CD4-positive, alpha-beta memory T cell (primary cell): ENCODE measurements at places on chromosomes 3 and 15. TPM values are rescaled to one million over a fixed set of nuclear protein-coding genes. Genes with fewer than 3 reads are reported as not detected.

DNA sequence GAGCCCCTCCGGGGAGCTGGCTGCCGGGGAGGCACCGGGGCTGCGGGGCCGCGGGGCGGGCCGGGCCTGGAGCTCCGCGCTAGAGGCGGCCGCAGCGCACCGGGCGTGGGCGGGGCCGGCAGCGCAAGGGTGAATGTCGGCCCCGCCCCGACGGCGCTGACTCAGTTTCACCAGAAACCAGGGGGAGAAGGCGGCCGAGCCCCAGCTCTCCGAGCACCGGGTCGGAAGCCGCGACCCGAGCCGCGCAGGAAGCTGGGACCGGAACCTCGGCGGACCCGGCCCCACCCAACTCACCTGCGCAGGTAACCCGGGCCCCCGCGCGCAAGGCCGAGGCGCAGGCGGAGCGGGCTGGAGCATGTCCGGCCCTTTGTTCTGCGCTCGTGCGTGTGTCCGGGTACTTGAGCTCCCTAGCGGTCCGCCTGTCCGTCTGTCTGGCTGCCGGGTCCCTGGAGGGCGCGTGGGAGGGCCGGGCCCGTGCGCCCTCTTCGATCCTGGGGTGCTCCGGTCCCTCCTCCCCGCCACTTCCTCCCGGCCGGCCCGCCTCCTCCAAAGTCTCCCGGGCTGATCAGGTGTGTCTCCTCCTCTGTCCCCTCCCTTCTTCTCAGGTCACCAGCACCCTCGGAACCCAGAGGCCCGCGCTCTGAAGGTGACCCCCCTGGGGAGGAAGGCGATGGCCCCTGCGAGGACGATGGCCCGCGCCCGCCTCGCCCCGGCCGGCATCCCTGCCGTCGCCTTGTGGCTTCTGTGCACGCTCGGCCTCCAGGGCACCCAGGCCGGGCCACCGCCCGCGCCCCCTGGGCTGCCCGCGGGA is at the start of gene SPINT1:
TSS of gene SPINT1 (plus strand) at position 164 of the 811 bp plus-strand sequence. CDS start at position 671, 507 bp downstream.
- H3K36me3 ChIP-seq: no peaks in the 10 kb centered on the region
- H3K27me3 ChIP-seq: no peaks in the 10 kb centered on the region
- H3K27ac ChIP-seq: no peak within 1 kb of the TSS
- peak within 1 kb of the TSS; percentile 42 for H3K4me3 ChIP-seq
- peaks cover 35% of the 10 kb centered on the region for H3K4me1 ChIP-seq
- DNase-seq: peak; percentile 32

DNA sequence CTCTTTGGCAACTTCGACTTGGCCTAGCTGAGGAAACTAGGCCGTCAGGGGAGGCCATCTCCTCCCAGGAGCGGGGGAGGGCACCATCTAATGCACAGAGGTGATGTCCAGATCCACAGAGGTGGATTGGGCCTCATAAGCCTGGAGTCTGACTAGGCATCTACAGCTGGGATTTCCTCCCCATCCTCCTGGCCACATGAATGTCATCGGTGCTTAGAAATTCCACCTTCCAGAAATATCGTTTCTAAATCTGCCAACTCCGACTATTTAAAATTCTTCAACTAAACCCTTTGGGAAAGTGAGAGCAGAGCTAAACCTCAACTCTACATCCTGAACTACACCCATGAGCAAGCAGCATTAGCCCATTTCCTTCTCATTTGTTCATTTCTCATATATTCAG is 118.7 kb downstream of the WNT5A start:
- no peak overlapping the region for H3K4me3 ChIP-seq
- H3K4me1 ChIP-seq: no peaks in the 10 kb centered on the region
- H3K27ac ChIP-seq: no peak overlapping the region
- no peak for DNase-seq

DNA sequence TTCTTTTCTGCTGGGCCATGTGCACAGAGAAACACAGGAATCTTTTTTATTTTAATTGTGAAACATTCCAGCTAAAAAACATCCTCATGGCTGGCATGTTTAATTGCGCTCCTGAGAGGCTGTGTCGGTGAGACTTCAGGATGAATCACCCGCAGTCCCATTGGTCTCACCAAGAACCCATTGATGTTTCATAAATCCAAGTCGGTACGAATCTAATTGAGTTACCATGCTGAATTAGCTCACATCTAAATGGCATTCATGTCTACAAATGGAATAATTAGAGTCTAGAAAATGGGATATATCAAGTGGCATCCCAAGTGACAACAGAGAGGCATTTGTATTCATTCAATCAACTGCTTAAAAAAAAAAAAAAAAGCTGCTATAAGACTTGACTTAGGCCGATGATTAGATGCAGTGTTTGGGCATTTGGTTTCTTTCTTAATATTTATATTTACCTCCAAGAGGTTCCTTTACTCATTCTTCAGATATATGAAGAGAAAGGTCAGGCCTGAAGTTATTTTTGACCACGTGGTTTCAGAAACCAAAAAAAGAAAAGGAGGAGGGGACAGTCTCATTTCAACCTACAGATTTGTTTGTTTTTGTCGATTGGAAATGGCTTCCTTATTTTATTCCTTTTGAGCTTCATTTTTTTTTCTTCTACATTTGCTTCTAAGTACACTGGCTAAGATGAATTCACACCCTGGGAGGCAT is 79.1 kb upstream of the FOXB1 start:
- no peaks in the 10 kb centered on the region for H3K36me3 ChIP-seq
- no peak overlapping the region for H3K4me3 ChIP-seq
- H3K27me3 ChIP-seq: no peaks in the 10 kb centered on the region
- no peak for DNase-seq

- no peak for DNase-seq
- H3K36me3 ChIP-seq: no peaks in the 10 kb centered on the region
- no peaks in the 10 kb centered on the region for H3K4me1 ChIP-seq
- H3K27me3 ChIP-seq: no peaks in the 10 kb centered on the region
- no peak overlapping the region for H3K27ac ChIP-seq
Observed at GRCh38 chr3:117837391-117837790, 1127.8 kb downstream of the TUSC7 start.

- H3K27ac ChIP-seq: peak overlapping the region; percentile 83
- no peaks in the 10 kb centered on the region for H3K27me3 ChIP-seq
- peaks cover 53% of the 10 kb centered on the region for H3K4me1 ChIP-seq
- H3K4me3 ChIP-seq: peak overlapping the region; percentile 78
Observed at GRCh38 chr3:132659000-132659364, 627 bp downstream of the ACAD11 start.

TMEM212 gene
- total RNA-seq: not detected

RHCG gene
- not detected for total RNA-seq

- no peak overlapping the region for H3K27ac ChIP-seq
- H3K36me3 ChIP-seq: no peaks in the 10 kb centered on the region
- H3K4me1 ChIP-seq: no peaks in the 10 kb centered on the region
- DNase-seq: no peak
- no peak overlapping the region for H3K4me3 ChIP-seq
Observed at GRCh38 chr15:62962101-62962995, 80.2 kb upstream of the TPM1 start.

- H3K27me3 ChIP-seq: no peaks in the 10 kb centered on the region
- H3K36me3 ChIP-seq: no peaks in the 10 kb centered on the region
- no peak overlapping the region for H3K27ac ChIP-seq
- no peak overlapping the region for H3K4me3 ChIP-seq
- DNase-seq: no peak
Observed at GRCh38 chr3:141151439-141151838, 80.2 kb upstream of the PXYLP1 start.

DNA sequence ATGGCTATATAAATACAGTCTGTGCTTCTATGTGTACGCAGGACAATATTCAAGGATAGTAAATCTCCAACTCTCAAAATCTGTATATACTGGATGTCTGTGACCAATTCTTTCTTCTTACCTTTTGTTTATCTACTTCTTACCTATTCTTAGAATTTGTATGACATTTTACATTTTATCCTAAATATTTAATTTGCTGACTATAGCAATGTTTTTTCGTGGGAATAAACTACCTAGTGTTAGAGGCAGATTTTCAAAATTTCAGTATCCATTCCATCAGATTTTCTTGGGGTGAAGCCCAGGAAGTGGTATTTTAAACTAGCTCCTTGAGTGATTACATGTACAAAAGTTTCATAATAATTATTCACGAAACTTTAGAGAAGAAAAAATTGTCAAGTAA is 334.5 kb upstream of the BCHE start:
- H3K36me3 ChIP-seq: no peaks in the 10 kb centered on the region
- H3K4me1 ChIP-seq: no peaks in the 10 kb centered on the region
- DNase-seq: no peak
- no peak overlapping the region for H3K27ac ChIP-seq

DNA sequence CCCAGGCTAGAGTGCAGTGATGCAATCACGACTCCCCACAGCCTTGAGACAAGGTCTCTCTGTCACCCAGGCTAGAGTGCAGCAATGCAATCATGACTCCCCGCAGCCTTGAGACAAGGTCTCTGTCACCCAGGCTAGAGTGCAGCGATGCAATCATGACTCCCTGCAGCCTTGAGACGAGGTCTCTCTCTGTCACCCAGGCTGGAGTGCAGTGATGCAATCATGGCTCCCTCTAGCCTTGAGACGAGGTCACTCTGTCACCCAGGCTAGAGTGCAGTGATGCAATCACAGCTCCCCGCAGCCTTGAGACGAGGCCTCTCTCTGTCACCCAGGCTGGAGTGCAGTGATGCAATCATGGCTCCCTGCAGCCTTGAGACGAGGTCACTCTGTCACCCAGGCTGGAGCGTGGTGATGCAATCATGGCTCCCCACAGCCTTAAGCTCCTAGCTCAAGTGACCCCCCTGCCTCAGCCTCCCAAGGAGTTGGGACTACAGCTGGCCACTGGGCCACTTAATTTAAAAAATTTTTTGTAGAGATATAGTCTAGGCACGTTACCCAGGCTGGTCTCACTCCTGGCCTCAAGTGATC is 26.1 kb downstream of the TFRC start:
- no peak overlapping the region for H3K4me3 ChIP-seq
- no peak for DNase-seq
- H3K4me1 ChIP-seq: no peaks in the 10 kb centered on the region
- H3K36me3 ChIP-seq: peaks cover 82% of the 10 kb centered on the region

DNA sequence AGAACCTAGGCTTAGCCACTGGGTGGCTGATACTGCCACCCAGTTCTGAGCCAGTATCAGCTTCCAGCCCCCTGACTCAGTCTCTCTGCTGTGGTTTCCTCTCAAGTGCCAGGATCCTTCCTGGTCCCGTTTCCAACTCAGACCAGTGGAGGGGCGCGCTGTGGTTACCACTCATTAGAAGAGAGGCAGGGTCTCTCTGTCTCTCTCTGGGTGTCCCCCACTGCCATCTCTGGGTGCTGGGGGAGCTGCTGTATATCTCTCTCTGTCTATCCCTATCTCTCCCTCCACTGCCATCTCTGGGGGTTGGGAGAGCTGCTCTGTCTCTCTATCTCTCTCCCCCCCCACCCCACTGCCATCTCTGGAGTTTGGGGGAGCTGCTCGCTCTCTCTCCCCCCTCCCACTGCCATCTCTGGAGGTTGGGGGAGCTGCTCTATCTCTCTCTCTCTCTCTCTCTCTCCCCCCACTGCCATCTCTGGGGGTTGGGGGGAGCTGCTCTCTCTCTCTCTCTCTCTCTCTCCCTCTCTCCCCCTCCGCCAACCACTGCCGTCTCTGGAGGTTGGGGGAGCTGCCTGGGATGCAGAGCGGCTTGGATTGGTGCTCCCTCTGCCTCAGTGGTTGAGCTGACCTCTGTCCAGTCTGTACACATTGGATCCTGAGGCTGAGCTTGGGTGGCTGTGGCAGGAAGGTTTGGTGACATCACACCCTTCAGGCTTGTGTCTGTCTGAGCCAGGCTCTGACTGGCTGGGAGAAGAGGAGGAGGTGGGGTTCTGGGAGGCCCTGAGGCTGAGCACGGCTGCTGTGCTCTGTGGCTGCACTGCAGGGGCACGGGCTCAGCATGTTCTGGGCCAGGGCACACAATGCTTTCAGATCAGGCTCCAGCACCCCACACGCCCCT is 98.9 kb downstream of the APBA2 start:
- H3K4me3 ChIP-seq: no peak overlapping the region
- no peaks in the 10 kb centered on the region for H3K36me3 ChIP-seq
- H3K4me1 ChIP-seq: peaks cover 10% of the 10 kb centered on the region
- no peak overlapping the region for H3K27ac ChIP-seq
- no peaks in the 10 kb centered on the region for H3K27me3 ChIP-seq
- no peak for DNase-seq

CCDC54 gene
- total RNA-seq: not detected

VILL gene
- total RNA-seq: 41.7 TPM

DNA sequence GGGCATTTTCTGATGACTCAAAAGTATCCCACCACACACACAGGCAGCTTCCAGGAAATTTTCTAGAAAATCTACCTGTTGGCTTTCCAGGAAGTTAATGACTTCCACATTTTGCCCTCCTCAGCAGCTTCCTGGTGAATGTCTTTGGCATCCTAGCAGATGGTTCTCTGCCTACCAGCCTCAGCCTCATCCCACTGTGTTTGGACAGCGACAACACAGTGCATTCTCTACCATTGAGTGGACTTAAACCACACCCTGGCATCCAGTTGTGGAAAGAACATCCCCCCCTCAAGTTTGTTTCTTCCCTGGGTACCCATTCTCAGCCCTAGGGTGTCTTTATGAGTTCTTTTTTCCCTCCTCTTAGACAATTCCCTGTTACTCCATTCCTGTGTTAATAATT is 50.8 kb upstream of the GADL1 start:
- H3K4me1 ChIP-seq: no peaks in the 10 kb centered on the region
- no peaks in the 10 kb centered on the region for H3K27me3 ChIP-seq
- no peak overlapping the region for H3K4me3 ChIP-seq
- DNase-seq: no peak

CLDN18 gene
- not detected for total RNA-seq

SPSB4 gene
- not detected for total RNA-seq

DNA sequence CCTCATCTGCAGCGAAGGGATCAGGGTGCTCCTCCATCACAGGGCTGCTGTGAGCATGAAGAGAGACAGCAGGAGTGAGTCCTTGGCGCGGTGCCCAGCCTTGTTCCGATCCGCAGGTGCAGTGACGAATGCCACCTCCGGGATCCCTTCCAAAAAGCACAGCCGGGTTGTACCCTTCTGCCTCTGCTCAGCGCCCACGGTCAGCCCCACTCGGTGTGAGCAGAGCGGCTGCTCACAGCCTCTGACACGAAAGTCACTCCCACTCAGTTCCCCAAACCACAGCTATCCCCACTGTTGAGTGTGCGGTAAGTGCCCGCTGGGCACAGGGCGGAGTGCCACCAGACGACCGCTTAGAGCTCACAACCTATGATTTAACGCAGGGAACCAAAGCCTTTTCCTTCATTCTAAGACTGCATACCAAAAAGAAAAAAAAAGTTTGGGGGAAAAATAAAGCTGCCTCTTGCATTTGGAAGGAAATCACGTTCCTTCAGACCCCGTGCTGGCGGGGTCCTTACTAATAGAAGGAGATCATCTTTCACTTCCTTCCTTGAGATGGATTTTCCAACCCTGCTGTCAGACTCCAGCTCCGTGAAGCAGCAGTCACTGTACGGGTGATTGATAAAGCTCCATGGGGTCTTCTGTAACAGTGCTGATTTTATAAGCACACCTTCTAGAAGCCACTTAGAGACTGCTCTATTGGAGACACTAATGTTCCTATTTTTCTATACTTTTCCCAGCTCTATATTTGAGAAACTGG is 34.7 kb upstream of the TUBGCP5 start:
- DNase-seq: no peak
- H3K27me3 ChIP-seq: no peaks in the 10 kb centered on the region
- no peak overlapping the region for H3K4me3 ChIP-seq
- H3K36me3 ChIP-seq: no peaks in the 10 kb centered on the region

GRCh38 chr3:124812291-124813265 is 74.6 kb downstream of the ITGB5 start:
- no peak overlapping the region for H3K4me3 ChIP-seq
- no peaks in the 10 kb centered on the region for H3K36me3 ChIP-seq
- no peak overlapping the region for H3K27ac ChIP-seq
